ENCODE measurements at places on chromosomes 5 and 9. TPM values are rescaled to one million over a fixed set of nuclear protein-coding genes. Genes with fewer than 3 reads are reported as not detected.

The PDCD1LG2 gene
- total RNA-seq = 13.0 TPM

The SLC6A7 gene
- not detected for total RNA-seq

The PDLIM7 gene
- total RNA-seq = 55.5 TPM

The PCDHGA11 gene
- 11.0 TPM for total RNA-seq

The FREM1 gene
- 0.56 TPM for total RNA-seq

The SLC36A2 gene
- not detected for total RNA-seq

The IFNA13 gene
- total RNA-seq = not detected

The MORN5 gene
- not detected for total RNA-seq

The SLCO6A1 gene
- total RNA-seq = not detected

The PCDHA12 gene
- total RNA-seq = 0.06 TPM

The IRX2 gene
- 0.62 TPM for total RNA-seq

The FBN2 gene
- 18.4 TPM for total RNA-seq

The FOXD4 gene
- total RNA-seq = 0.06 TPM

The SOX30 gene
- total RNA-seq = not detected

Measured in aortic smooth muscle cell (primary cell).